ENCODE measurements at places on chromosomes 4 and X.

DNA sequence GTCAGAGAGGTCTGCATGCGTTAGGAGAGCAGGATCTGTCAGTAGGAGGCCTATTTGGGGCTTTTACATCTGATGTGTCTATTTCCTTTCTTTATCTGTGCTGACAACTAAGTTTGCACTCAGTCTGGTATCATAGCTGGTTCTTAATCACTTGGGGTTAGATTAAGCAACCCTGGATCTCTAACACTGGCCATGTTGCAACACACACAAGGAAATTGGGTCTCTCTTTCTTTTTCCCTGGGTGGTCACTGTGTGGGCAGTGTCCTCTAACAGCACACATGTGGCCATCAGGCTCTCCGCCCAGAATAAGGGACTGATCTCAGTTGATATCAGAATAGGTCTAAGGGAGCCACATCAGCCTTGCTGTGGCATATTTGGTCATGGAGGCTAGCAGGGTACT lies 38.9 kb downstream of the IGFBP7 start:
- no peak for DNase-seq

DNA sequence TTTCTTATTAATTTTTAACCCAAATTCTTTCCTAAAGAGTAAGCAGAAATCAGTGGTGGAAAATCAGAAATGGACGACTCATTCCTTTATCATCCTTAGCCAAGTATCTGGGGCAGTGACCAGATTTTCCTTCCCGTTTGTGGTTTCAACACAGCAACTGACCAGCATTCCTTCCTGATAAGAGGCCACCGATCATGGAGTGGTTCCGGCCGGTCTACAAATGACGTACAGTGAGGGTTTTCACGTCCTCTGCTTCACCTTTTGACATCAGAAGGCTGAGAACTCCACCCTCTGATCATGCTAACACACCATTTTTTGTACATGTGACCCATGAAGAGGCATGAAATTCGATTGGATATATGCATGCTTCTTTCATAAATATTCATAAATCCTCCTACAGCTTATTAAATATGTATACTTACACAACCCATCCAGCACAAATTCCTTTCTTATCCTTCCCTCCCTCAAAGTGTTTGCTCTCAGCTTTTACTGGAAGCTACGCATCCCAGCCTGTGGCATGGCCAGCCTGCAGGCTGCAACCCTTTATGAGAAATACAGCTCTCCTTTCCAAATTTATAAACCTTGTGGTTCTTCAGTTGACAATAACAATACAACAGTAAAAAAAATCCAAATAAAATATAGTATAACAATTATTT lies 173.0 kb upstream of the CASK start:
- peak; percentile 31 for DNase-seq

DNA sequence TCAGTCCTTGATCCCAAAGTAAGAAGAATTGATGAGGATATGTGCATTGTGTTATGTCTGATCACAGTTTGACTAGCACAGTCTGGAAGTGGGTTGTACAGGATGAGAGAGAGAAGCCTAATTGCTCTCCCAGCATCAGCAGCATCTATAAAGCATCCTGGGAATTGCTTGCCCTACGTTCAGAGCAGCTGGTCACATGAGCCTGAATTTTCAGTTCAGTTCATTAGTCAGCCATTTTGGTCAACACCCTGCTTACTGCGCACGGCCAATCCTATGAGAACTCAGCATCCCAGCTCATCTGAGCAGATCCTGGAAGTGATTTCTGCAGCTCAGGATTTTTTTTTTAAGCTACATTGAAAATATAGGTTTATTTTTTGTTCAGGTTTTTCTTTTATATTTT lies at the start of gene RUFY3:
RUFY3 (plus strand) TSS at position 218 of the 400 bp plus-strand sequence. CDS start 610 bp downstream, outside the sequence.
- peak; percentile 78 for DNase-seq

- DNase-seq: no peak
These were observed 102.6 kb downstream of the SATL1 start for GRCh38 chrX:85140964-85141363.

- DNase-seq: no peak
These were observed 87.8 kb downstream of the GPRASP3 start for GRCh38 chrX:102808336-102808735.

Measured in HFF-Myc (cell line).